Placental epithelial cell (primary cell): ENCODE measurements at places on chromosomes 13 and 19. TPM values are rescaled to one million over a fixed set of nuclear protein-coding genes. Genes with fewer than 3 reads are reported as not detected.

Gene FREM2
- 0.22 and 0.39 TPM in 2 replicates for total RNA-seq

Gene TUBA3C
- not detected in 2 replicates for total RNA-seq

Gene TYROBP
- total RNA-seq, result not detected in 2 replicates

Gene SLC10A2
- not detected in 2 replicates for total RNA-seq

Gene GPC5
- 0.22 and 12.2 TPM in 2 replicates for total RNA-seq

Gene CLEC17A
- total RNA-seq, result not detected in 2 replicates

Gene LILRB1
- not detected in 2 replicates for total RNA-seq

Gene NOVA2
- not detected in 2 replicates for total RNA-seq

Gene SIX5
- 14.9 and 18.8 TPM in 2 replicates for total RNA-seq
